NCI-H510A treated with DMSO at 0.1 percent for 48 hours (cell line): ENCODE measurements at places on chromosomes 2 and 18.

DNA sequence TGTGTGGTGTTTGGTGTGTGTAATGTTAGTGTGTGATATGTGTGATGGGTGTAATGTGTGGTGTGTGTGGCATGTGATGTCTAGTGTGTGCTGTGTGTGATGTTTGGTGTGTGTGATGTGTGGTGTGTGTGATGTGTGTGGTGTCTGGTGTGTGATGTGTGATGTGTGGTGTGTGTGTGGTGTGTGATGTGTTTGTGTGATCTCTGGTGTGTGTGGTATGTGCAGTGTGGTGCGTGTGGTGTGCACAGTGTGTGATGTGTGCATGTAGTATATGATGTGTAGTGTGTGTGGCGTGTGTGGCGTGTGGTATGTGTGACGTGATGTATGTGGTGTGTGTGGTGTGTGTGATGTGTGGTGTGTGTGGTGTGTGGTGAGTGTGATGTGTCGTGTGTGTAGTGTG lies 150.3 kb downstream of the TMEM18 start:
- no peak for DNase-seq

GRCh38 chr2:171703574-171704347 lies 16.5 kb downstream of the DYNC1I2 start:
- peak; percentile 56 for DNase-seq

- DNase-seq: no peak
These were observed 327.1 kb downstream of the CMPK2 start for GRCh38 chr2:6538607-6539006.

DNA sequence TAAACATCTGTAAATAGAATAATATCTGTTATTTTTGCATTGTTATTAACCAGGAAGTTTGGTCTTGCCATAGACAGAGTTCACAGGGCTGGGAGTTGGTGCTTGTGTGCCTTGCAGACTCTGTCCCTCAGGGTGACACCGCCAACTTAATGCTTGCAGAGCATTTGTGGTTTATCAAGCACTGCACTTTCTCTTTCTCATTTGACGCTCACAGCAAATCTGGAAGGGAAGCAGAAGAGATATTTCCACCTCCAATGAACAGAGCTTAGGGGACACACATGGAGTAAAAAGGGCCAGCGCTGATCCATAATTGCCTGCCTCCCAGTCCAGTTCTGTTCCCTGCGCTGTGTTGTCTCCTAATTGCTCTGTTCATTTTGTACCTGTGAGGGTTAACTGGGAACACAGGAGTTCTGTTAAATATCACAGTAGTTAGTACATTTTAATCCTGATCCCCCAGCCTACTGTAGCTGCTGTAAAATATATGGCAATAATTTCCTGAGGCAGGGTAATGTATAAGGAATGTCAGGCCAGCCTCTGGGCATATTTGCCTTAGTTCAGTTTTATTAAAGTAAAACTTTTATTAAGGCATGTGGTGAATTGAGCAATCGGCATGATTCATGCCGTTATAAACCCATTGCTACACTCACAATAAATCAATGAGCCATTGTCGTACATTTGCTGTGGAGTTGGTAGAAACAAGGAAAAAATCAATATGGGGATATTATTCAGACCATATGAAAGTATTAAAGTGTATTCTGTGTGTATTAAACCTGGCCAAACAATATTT lies 182.5 kb upstream of the OSR1 start:
- DNase-seq: no peak

DNA sequence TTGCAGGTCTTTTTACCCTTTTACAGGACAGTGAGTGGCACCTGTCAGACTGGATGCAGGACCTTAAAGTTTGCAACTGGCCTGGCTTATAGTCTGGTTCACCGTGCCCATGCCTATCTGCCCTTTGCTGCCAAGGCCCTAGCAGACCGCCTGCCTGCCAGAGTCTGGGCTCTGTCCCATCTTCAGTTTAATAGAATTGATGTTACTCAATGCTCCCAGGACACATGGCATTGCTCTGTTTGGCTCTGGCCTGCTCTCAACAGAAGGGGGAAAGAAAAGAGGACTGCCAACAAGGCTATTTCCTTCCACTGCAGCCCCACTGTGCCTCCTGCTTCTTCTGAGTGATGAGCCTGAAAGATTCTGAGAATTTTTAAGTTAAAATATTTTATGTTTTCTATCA lies 25.6 kb upstream of the TMEM178A start:
- no peak for DNase-seq

DNA sequence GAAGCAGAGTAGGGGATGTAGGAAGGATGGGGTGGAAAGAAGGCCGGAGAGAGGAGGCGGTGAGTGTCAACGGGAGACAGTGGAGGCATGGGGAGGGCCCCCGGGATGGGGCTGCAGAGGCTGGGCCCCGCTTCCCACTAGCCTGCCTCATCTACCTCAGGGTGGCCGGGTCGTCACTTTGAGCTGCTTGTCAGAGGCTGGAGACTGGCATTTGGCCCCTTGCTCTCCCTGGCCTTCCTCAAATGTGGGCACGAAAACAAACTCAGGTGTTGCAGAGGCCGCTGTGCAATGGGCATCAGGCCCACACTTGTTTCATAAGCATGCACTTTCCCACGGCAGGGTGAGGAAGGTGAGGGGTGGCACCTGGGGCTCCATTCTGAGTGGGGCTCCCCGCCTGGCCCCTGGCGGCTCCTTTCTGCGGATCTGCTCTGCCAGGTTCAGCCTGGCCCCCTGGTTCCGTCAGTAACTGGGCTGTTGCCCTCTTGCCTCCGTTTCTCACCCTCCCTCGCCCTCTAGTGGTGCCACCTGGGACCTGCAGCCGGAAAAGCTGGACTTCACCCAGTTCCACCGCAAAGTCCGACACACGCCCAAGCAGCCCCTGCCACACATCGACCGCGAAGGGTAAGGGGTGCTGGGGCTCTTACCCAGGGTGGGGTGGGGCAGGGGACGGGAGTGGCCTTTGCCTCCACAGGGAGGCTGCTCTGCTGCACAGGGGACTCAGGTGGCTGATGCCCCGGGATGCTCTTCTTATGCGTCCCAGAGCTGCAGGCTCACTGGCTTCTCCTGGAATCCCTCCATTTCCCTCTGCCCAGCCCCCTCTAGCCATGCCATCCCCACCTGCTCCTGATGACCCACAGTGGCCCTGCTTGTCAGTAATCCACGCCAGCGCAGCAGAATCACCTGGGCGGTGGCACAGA lies 125.4 kb downstream of the CTIF start:
- DNase-seq: peak; percentile 8

DNA sequence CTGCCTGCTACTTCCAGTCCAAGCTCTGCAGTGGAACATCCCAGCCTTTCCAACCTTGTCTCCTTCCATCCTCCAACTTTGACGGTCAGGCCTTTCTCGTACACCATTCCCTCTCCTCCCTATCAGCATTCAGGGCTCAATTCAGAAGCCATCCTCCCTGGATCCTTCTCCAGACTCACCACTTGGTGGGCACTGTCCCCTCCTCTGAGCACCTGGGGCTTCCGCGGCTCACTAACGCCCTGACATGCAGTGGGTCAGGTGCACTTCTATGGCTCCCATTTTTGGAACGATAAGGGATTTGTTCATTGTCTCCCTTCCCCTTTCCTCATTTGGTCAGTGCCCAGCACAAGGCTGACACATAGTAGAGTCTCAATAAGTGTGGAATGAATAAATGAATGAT lies 56.7 kb downstream of the TNS1 start:
- no peak for DNase-seq

- DNase-seq: no peak
These were observed 17.0 kb downstream of the GPR35 start for GRCh38 chr2:240642061-240642805.

DNA sequence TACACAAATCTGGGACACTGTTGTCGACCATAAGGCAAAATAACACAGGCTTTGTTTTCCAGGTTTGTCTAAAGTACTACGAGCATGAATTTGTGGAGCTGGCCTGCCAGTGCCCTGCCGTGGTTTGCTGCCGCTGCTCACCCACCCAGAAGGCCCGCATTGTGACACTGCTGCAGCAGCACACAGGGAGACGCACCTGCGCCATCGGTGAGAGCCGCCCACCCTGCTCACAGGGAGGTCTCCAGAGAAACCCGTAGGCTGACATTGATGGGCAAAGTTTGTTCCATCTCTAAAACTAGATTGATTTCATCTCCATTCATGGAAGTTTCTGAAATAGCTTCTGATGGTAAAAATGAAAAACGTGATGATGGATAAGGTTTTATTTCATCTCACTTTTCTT lies 50.4 kb upstream of the NFATC1 start:
- DNase-seq: no peak

GRCh38 chr2:157149270-157149669 lies 108.2 kb upstream of the GALNT5 start:
- DNase-seq: no peak

DNA sequence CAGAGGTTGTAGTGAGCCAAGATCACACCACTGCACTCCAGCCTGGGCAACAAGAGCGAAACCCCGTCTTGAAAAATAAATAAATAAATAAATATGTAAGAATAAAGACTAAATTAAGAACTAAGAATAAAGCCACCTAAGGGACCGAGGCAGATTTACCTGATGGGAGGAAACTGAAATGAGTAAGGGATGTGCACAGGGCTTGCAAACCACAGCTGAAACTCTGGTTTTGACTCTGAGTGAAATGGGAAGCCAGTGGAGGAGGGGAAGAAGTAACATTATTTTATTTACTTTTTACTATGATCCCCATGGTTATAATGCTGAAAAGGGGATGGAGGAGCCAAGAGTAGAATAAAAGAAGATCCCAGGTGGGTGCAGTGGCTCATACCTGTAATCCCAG lies 107.3 kb downstream of the CABYR start:
- DNase-seq: no peak

- no peak for DNase-seq
These were observed 7.2 kb upstream of the RAB12 start for GRCh38 chr18:8602040-8602439.

DNA sequence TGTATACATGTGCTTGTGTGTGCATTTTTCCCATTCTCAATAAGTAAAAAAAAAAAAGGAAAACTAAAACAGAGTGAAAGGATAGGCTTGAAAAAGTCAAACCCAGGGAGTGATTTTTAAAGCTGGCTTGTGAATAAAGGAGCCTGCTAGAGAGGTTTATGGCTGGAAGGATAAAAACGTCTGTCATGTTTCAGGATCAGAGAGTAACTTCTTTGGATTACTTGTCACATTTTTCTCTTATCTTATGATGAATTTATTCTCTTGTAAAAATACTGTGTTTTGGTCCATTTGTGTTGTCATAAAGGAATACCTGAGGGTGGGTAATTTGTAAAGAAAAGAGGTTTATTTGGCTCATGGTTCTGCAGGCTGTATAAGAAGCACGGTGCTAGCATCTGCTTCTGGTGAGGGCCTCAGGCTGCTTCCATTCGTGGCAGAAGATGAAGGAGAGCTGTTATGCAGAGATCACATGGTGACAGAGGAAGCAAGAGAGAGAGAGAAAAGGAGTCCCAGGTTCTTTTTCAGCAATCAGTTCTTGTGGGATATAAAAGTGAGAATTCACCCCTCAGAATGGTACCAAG lies 89.1 kb downstream of the OSBPL6 start:
- no peak for DNase-seq

- DNase-seq: no peak
These were observed 48.6 kb downstream of the CEP192 start for GRCh38 chr18:13039806-13040205.

DNA sequence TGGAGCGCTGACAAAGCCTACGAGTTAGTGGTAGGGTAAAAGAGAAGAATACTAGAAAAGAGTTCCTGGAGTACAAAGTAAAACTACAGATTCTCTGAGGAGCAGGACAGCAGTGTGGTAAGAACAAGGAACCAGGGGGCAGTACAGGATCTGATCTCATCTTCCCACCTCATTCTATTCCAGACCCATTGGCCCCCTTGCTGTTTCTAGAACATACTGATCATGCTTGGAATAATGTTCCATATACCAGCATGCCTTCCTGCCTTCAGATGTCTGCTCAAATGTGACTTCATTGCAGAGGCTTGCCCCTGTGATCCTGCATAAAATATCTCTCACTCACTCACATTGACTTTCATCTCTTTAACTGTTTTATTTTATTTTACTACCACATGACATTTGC lies 19.3 kb downstream of the MSGN1 start:
- no peak for DNase-seq
